ENCODE measurements at places on chromosomes 13 and 19.

DNA sequence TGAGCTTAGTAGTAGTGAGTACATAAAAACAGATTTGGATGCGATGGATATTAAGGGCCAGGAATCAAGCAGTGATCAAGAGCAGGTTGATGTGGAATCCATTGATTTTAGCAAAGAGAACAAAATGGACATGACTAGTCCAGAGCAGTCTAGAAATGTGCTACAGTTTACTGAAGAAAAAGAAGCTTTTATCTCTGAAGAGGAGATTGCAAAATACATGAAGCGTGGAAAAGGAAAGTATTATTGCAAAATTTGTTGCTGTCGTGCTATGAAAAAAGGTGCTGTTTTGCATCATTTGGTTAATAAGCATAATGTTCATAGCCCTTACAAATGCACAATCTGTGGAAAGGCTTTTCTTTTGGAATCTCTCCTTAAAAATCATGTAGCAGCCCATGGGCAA lies 11.4 kb downstream of the CHAMP1 start:
- DNase-seq = no peak

GRCh38 chr13:113860051-113860664 lies 3.7 kb downstream of the GAS6 start:
- DNase-seq = no peak

DNA sequence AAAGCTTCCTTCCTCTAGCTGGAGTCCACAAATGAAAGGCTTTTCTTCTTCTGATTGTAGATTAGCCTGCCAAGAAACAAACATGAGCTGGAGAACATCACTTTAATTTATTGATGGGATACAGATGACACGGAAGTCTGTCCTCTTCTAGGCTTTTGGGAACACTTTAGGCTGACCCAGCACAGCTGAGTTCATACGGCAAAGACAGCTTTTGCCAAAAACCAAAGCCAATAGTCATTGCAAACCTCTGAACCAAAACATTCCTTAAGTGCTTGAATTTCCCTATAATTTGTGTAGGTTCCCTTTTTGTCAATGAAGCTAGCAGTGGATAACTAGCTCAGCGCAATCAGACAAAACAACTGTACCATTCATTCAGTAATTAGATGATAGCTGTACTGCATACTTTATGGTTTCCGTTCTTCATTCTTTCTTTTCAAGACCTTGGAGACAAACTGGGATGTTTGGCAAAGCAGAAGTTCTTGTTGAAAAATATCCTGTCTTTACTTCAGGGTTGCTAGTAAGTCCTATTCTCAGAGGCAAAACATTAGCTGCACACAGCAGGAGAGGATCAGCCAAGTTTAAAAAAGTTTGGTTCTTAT lies 95.7 kb upstream of the SPRY2 start:
- DNase-seq = no peak

DNA sequence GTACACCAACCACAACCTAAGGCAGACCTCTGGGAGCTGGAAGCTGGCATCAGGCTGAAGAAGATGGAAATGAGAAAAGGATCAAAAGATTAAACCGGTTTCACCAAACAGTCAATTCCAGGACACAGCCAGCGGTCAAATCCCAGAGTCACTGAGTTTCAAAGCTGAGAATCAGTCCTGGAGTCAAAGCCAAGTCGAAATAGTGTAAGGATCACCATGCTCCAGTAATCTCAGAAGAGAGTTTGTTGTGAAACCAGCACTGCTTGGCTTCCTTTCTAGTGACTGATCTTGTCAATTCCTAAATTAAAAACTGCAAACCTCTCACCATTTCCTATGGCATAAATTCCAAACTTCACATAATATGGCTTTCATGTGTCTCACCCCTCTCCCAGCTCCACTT lies 198.8 kb downstream of the GPC6 start:
- no peak for DNase-seq

- no peak for DNase-seq
These were observed 1636.1 kb downstream of the SLITRK5 start for GRCh38 chr13:89307278-89307677.

GRCh38 chr13:33135097-33135496 lies 118.9 kb downstream of the KL start:
- DNase-seq = no peak

DNA sequence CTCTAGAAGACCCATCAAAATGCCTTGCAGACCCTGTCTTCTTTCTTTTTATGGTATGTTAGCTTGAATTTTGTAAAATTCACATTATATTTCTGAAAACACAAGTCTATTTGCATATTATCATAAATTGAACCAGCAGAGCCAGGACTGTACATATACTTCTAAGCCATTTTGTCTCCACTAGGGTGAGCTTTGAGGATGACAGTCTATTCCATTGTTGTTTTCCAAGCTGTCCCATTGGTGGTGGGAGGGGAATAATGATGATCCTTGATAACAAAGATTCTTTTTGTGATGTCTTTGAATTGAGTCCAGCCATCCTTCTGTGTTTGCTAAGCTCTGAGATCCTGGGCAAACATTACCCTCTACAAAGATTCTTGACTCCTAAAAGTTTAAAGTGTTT lies 359.3 kb upstream of the PCDH20 start:
- no peak for DNase-seq
